ENCODE measurements at places on chromosomes 4 and X.

- DNase-seq, result peak; percentile 5
Observed at GRCh38 chr4:128528793-128529553, 241.4 kb upstream of the PGRMC2 start.

DNA sequence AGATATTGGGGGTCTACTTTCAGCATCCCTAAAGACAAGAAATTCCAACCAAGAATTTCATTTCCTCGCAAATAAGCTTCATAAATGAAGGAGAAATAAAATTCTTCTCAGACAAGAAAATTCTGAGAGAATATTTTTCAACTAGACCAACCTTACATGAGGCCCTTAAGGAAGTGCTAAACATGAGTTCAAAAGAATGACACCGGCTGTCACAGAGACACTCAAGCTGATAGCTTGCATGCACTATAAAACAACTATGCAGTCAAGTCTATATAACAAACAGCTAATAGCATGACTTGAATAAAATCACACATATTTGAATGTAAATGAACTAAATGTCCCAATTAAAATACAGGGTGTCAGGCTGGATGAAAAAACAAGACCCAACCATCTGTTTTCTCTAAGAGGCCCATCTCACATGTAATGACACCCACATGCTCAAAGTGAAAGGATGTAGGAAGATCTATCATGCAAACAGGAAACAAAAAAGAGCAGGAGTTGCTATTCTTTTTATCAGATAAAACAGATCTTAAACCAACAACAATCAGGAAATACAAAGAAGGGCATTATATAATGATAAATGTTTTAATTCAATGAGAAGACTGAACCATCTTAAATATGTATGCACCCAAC is 27.2 kb downstream of the FAAH2 start:
- no peak for DNase-seq

DNA sequence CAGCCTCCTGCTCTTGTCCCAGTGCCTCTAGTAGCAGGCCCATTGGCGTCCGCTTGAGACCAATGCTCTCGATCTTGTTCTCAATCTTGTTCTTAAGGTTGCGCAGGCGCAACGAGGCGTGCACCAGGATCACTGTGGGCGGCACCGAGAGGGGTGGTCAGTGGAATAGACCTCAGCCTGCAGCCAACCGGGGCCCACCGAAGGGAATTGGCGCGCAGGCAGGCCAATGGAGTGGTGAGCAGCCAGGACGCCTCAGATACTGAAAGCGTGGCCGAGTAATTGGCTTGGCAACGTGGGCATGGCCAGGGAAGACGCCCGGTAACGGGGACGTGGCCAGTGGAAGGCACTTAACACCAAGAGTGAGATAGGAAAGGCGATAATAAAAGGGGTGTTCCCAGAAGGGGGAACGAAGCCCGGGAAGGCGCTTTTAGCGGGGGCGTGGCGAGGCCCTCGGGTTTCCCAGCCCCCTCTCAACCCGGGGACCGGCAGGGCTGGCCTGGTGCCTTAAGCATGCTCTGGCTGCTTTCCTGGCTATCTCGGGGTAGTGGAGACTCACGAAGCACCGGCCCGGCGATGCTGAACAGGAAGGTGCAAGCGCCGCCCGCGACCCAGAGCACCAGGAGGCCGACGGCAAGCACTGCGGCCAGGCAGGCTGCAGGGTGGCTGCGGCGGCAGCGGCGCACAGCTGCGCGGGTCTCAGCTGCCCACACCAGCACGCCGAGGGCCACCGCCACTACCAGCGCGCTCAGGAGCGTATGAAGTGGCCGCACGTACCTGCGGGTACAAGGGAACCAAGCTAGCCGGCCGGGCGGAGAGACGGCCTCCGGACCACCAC is 1.7 kb downstream of the PRAF2 start:
- DNase-seq, result no peak

DNA sequence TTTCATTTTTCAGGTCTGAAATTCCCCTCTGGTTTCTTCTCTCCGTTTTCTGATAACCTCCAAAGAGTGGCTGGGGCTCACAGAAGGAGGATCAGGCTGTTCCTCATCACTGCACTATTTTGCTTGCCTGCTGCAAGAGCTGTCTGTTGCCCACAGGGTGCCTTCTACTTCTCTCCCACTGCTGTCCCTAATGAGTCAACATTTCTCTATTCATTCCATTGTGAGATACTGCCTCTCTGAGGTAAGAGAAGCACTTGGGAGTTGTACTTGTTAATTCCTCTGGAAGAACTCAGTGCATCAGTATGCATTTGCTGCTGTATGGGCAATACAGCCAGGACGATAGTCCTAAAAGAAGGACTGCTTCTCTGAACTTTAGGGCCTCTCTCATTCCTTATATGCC is 34.8 kb downstream of the CT47B1 start:
- no peak for DNase-seq

DNA sequence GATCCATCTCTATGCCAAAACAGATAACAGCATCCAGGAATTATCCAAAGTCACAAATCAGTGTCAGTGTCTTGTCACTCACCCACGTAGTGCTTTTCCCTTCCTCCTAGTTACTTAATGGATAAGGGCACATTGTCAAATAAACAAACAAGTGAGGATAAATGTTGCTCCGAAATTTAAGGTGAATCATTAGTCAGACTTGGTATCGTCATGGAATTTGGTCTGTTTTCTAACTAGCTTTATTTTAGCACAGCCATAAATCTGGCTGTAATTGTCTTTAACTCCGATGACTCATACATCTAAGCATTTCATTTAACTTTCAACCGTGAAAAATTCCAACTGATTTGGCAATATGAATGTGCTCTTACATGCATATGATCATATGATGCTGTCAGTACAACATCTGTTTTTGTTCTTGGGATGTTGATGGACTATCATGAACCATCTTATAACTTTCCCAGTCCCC is 83.3 kb downstream of the SNCA start:
- peak; percentile 27 for DNase-seq

DNA sequence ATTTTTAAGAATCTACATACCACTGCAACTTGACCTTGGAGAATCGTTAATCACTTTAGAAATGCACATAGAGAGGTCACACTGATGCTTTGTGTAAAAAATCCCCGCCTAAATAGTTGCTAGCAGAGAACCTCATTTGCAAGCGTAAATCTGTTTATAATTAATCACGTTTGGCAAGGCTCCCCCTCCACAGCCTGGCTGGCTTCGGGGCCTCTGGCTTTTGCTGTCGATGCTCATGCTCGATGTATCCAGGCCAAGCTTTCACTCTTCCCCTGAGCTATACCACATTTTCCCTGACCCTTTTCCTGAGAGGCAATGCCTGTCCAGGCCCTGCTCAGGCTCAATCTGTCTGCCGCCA is 23.4 kb downstream of the CYTL1 start:
- no peak for DNase-seq

DNA sequence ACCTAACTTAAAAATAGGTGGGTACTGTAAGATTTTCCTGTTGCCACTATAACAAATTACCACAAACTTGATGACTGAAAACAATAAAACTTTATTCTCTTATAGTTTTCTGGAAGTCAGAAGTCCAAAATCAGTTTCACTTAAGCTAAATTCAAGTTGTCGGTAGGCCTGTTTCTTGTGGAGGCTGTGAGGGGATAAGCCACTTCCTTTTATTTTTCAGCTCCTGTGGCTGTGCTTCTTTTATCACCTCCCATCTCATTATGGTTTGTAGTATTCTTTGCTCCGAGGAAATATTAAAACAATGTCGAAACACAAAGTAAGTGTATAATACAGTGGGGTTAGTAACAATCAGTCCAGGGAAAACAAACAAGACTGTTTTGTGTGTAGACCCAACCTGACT is 610.5 kb upstream of the TECRL start:
- no peak for DNase-seq

- DNase-seq, result no peak
Observed at GRCh38 chr4:74092957-74093356, 6.0 kb downstream of the CXCL2 start.

GRCh38 chrX:39627257-39627656 is 470.5 kb downstream of the BCOR start:
- DNase-seq, result no peak

DNA sequence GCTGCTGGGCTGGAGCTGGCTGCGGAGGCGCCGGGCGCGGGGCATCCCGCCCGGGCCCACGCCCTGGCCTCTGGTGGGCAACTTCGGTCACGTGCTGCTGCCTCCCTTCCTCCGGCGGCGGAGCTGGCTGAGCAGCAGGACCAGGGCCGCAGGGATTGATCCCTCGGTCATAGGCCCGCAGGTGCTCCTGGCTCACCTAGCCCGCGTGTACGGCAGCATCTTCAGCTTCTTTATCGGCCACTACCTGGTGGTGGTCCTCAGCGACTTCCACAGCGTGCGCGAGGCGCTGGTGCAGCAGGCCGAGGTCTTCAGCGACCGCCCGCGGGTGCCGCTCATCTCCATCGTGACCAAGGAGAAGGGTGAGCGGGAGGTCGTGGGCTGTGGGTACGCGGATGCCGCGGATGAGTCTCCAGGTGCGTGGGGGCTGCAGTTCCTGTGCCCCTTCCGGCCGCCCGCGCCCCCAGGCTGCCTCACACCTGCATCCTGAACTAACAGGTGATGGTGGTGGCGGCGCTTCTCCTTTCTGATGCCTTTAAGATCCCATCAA is 499 bp downstream of the CYP2U1 start:
- no peak for DNase-seq

DNA sequence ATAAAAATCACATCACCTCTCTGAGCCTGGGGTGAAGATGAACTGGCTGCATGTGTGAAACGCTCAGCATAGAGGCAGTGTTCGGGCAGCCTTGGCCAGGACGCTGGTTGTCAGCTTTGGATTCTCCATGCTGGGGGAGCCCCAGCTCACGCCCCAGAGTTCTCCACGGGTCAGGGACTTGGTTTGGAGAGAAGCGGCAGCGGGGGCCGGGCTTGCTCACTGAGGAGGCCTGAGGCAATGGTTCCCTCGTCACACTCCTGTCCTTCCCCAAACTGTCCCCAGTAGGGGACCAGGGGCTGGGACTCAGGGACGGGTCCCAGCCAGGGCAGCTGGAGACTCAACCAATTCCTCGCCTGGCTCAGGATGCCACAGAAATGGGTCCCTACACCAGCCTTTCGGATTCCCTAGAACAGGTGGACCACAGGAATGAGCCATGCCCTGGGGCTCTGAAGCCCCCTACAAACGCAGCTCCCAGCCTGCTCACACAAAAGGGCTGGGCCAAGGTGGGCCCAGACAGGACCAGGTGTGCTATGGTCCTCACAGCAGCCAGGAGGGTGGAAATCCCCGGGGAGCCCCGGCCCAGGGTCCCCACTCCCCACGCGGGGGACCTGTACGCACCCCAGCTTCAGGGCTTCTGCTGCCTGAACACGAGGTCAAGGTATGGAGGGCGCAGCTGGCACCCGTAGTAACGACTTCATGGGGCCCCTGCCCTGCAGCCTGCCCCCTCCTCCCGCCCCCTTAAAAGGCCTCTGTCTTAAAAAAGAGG is 1.4 kb downstream of the MXD4 start:
- DNase-seq, result no peak

- peak; percentile 1 for DNase-seq
Observed at GRCh38 chr4:114603497-114603896, 4.9 kb downstream of the UGT8 start.

GRCh38 chr4:184680698-184681097 is 31.2 kb downstream of the PRIMPOL start:
- no peak for DNase-seq

DNA sequence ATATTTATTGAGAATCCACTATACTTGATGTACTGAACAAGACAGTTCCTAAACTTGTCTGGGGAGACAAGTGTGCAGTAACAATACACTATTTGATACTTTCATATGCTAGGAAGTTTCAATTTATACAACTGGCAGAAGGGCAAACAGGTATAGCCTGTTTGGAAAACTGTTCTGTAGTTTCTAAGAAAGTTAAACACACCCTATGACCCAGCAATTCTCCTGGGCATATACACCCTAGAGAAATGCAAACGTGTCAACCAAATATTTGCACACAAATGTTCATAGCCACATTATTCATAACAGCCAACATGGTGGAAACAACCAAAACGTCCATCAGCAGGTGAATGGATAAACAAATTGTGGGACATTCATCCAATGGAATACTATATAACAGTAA is 64.0 kb upstream of the BRS3 start:
- DNase-seq, result no peak

DNA sequence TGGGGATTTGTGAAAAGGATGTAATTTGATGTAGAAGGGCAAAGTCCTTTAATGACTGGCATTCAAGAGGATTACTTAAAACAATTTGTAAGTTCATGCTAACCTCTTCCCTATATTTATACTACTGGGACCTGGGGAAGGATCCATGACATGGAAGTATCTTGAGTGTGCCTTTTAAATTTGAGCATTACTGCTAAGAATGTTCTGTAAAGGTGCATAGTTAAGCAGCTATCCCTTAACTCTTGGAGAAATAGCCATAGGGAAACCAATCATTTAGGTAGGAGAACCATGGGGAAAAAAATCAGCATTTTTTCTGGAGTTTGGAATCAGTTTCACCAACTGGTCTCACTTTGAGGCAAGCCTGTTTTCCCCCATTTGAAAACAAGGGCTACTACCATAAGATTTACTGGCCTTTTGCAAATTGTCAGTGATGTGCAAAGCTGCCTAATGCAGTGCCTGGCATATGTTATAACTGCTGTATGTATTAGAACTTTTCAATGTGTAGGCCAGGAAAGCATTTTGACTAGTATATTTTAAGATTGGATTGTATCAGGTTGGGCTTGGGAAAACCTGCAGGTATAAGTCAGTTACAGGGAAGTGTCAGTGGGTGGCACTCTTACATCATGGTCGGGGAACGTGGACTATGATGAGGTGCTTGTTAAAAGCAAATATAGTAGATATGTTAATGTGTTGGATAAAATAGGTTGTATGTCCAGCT is 72.1 kb downstream of the PRSS12 start:
- DNase-seq, result peak; percentile 35

DNA sequence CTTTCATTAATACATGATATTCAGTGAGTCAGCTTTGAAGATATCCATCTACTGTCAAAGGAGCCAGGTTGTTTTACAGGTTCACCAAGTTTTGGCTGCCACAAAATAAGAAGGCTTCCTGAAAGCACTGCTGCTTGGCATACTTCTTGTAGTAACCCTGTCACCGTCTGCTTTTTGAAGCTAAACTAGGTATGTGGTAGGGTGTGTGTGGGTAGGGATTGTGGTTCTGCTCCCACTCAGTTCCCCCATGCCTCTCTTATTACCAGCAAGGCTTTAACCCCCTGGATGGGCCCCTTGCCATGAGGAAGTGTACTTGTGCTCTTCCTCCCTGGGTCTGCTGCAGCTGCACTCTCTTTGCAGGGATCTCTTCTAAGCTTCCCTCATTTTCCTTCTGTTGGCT is 191.2 kb downstream of the BANK1 start:
- no peak for DNase-seq

DNA sequence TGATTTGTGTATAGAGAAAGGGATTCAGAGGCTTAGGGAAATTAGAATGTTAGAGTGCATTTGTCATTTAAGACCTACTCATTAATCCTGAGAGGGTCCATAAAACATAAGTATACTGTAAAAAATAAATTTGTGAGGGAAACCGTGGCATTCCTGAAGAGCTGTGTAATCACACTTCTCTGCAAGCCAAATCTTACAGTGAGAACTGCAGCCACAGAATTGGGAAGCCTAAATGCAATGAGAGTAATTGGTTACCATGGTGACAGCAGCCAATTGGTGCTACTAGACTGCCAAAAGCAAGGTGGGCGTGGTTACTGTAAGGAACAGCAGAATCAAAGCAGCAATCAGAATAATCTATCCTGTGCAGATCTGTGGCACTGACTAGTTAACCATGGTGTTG is 345.2 kb upstream of the GRID2 start:
- no peak for DNase-seq
